ENCODE measurements at places on chromosomes 7 and 10.

DNA sequence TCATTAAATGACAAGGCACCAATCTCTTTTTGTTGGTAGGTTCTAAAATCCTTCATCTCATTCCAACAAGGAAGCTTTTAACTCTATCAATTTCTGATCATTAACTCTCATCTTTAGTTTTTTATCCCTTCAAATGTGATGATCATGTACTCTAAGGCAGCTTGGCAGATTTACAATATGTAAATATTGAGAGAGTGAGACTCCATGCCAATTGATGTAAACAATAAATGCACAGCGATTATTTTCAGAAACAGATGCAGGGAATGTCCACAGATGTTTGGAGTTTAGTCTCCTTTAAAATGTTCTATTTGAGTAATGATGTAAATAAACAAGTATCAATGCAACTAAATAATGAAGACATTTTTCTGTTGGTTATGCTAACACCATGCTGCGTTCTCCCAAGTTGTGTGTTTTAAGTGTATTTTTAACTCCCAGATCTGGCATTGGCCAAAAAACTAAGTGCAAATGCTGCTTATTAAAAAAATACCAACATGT lies 213.8 kb downstream of the AHR start:
- DNase-seq = peak; percentile 74

DNA sequence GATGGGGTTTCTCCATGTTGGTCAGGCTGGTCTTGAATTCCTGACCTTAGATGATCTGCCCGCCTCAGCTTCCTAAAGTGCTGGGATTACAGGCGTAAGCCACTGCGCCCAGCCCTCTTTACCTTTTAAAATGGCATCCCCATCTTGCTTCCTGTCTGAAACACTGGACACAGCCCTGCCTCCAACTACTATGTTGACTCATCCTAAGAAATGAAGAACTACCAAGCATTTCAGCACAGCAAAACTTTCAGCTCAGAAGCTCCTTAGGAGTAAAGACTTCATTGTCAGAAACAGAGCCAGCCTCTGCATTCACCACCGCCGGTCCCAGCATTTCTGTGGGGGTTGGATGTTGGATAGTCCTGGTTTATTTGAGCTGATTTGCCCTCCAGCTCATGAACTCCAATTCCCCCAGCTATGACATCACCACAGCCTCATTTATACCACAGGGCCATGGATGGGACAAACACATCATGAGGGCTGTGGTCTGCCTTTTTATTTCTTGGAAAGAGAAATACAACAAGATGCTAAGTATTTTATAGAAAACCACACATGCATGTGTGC lies 123.5 kb downstream of the ADCY1 start:
- no peak for DNase-seq

- DNase-seq = no peak
Measured at GRCh38 chr7:34842782-34843181, 184.8 kb downstream of the NPSR1 start.

GRCh38 chr7:69199041-69199440 lies 399.2 kb upstream of the AUTS2 start:
- no peak for DNase-seq

- no peak for DNase-seq
Measured at GRCh38 chr7:51175316-51175991, 141.2 kb downstream of the COBL start.

DNA sequence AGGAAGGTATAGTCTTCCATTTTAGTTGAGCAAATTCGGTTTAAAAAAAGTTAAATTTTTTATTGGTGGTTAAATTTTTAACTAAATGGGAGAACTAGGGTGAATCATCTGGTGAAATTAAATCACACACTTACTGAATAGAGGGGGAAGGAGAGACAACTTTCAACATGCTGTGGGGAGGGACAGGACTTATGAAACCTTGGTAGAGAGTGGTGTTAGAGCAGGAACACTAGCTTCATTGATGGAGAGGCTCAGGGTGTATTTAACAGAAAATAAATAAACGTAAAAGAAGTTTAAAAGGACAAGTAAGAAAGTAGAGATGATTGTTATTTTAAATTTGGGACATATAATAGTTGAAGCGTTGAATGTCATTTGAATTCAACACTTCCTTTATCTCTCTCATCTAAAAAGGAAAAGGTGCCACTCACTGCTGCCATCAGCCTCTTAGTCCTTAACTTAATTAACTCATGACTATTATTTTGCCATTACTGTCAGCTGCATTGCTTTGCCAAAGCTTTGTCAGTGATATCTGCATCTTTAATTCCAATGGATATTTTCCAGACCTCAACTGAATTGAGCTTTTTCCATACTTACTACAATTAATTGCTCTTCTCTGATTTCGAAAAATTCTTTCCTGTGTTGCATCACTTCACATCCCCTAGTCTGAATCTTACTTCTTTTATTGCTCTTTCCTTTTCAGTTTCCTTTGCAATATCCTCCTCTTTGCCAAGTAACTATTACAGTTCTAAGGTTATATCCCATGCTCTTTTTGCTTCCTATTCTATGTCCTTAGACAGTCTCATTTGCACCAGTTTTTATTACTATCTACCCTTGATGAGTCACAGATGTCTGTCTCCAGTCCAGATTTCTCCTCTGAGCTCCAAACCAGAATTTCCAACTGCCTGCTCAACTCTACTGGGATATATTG lies 71.7 kb downstream of the GNAT3 start:
- DNase-seq = no peak
